ENCODE measurements at places on chromosomes 4 and X.

DNA sequence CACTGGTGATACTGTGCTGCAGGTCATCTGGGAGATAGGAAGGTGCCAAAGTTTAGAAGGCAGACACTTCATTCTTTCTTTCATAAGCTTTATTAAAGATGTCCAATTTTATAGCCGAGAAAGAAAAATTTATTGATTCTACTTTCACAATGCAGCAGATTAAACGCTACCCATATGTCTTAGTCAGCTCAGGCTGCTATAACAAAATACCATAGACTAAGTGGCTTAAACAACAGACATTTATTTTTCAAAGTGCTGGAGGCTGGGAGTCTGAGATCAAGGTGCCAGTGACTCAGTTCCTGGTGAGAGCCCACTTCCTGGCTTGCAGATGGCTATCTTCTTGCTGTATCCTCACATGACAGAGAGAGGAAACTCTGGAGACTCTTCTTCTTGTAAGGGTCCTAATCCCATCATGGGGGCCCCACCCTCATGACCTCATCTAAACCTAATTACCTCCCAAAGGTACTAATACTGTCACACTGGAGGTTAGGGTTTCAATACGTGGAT lies 33.4 kb upstream of the KLHL34 start:
- ATAC-seq = no peak

- ATAC-seq = no peak
These were observed 5.4 kb downstream of the OCIAD2 start for GRCh38 chr4:48901196-48901595.

GRCh38 chrX:30649859-30650258 lies 3.4 kb upstream of the GK start:
- peak; percentile 68 for ATAC-seq

GRCh38 chrX:110114260-110114776 lies 111.4 kb downstream of the TMEM164 start:
- no peak for ATAC-seq

- ATAC-seq = no peak
These were observed 21.1 kb upstream of the HSFX4 start for GRCh38 chrX:149908308-149908707.

DNA sequence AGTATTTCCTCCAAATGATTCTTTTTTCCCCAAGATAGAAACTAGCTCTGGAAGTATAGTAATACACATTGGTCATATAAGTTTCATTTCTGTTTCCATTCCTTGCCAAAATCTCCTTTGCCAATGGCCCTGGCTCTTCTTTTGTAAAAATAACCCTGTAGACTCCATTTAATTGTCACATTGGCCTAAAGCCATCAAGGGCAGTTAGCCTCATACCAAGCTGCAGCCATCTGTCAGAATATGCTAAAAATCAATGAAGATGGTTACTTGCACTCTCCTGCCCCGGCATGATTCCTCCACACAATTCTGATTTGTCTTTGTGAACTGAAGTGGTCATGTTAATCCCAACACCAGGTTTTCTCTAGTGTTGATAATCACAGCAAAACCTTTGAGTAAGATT lies 380.5 kb downstream of the SH2D1A start:
- ATAC-seq = no peak

- ATAC-seq = no peak
These were observed 80.7 kb downstream of the FHIP1A start for GRCh38 chr4:151489462-151490203.

DNA sequence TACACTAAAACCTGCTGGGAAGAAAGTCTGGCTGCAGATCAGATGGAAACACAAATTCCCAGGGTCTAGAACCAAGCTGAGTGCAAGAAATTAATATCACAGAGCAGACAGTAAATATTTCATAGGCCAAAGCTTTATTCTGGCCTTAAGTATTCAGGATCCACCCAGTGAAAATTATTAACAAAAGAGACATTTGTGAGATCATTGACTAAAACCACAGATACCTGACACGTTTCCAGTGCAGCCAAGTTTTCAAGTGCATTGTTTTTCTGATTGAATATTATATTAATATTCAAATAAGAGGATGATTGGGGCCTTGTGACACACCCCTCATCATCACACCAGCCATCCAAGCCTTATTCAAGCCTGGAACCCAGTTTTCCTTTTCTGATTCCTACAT lies 10.3 kb downstream of the ELOVL6 start:
- ATAC-seq = no peak

- peak; percentile 57 for ATAC-seq
These were observed at the start of gene TSPAN5 for GRCh38 chr4:98658287-98659105. Gene TSPAN5, minus strand, starts transcription at chr4:98658611.

- peak; percentile 34 for ATAC-seq
These were observed 675 bp downstream of the PRIMPOL start for GRCh38 chr4:184649971-184650855.

DNA sequence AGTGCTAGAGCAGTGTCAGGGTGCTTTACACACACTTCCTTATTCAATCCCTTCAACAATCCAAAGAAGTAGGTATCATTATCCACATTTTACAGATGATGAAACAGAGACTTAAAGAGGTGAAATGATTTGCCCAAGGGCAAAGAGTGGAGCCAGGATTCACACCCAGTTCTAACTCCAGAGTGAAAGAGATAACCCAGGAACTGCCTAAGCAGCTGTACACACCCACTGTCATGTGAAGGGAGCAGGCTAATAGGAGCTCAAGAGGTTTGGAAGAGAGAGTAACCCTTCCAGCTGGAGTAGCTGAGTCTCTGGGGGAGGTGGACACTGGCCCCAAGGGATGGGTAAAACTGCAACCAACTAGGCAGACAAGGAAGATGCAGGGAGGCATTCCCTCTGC lies 92.5 kb downstream of the FBXL5 start:
- ATAC-seq = no peak

DNA sequence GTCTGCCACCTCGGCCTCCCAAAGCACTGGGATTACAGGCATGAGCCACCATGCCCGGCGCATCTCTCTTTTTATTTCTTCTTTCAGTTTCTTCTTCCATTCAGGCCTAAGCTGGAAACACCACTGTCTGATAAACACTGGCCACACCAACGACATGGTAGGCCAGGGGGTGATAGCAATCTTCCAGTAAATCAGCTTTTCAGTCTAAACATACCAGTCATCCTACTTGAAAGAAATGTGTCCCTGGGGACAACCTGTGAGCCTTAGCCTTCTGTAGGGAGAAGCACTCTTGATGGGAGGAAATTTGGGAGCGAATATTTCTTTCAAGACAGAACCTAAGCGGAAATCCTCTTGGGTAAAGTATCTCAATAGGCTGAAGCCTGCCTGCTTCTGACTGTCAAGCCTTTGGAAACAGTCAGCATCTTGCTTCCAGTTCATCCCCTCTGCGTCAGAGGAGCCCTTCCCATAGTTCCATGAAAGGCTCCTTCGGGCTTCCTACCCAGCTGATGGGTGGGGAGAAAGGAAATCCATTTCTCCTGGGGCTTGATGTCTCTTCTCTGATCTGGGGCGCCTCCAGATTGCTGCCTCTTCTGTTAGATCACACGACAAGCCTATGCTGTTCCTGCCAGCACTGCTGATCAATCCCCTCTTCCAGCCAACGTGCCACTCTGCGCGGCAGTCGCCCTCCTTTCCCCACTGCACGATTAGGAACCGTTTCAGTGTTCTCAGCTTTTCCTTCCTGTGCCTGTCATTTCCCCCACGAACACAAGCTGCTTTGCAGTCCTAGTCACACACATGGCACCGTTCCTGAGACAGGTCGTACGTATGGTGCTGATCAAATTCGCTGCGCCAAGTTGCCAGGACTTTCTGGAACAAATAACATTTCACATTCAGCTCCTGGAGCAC lies 49.5 kb upstream of the CBR4 start:
- no peak for ATAC-seq

DNA sequence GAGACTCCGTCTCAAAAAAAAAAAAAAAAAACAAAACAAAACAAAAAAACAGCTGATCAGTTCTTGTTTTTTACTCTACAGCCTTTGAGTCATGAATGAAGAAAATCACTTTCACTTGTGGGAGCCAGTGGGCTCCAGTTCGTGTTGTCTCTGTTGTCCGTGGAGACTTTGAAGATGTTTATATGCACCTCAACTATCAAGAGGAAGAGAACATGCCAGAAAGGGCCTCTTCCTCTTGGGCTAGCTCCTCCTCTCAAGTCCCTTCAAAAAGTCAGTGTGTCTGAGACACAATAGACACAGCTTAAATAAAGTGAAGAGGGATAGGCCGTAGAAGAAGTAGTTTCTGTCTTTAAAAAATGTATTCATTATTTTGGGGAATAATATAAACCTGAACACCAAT lies 182.7 kb downstream of the KDR start:
- ATAC-seq = peak; percentile 78

GRCh38 chr4:4269856-4270255 lies 20.1 kb downstream of the LYAR start:
- ATAC-seq = peak; percentile 80

- ATAC-seq = no peak
These were observed 343.0 kb downstream of the OPHN1 start for GRCh38 chrX:68090266-68090665.

DNA sequence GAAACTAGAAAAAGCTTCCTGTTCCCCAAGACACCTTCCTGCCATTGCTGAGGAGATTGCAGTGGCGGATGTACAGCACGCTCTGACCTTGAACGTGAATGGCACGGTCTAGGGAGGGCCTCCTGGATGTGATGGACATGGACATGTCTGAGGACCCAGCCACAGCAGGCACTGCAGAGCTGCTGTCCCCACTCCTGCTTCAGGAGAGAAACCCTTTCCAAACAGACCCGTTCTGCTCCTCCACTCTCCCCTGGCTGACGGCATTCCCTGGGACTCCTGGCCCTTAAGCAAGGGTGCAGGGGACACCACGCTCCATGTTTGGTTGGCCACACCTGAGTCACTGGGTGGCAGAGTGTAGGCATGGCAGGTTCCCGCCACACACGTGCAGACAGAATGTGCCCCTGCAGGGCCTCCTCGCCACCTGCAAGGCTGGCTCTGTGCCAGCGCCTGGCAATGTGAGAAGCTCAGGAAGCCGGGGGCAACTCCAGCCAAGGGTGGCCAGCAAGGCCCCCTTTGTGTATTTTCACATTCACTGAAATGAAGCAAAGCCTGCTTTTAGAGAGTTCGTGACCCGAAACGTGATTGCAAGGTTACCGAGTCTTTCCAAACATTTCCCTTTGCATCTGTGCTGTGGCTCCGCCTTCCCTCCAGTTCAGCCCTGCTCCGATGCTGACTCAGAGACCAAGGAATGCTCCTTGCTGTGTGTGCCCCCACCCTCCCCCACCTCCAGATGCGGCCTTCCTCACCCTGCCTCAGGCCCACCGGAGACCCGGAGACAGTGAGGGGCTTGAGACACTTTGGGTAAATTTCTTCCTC lies 46.1 kb downstream of the HTRA3 start:
- no peak for ATAC-seq

GRCh38 chr4:147019091-147019490 lies 73.4 kb upstream of the TTC29 start:
- ATAC-seq = peak; percentile 49

GRCh38 chrX:97026406-97026805 lies 142.7 kb downstream of the RPA4 start:
- ATAC-seq = no peak

- ATAC-seq = no peak
These were observed 93.2 kb upstream of the AP1S2 start for GRCh38 chrX:15947648-15948317.

- ATAC-seq = peak; percentile 98
These were observed 88.7 kb downstream of the HNRNPD start for GRCh38 chr4:82284858-82285805.

GRCh38 chrX:120350450-120351138 lies 11.3 kb upstream of the ATP1B4 start:
- ATAC-seq = no peak

DNA sequence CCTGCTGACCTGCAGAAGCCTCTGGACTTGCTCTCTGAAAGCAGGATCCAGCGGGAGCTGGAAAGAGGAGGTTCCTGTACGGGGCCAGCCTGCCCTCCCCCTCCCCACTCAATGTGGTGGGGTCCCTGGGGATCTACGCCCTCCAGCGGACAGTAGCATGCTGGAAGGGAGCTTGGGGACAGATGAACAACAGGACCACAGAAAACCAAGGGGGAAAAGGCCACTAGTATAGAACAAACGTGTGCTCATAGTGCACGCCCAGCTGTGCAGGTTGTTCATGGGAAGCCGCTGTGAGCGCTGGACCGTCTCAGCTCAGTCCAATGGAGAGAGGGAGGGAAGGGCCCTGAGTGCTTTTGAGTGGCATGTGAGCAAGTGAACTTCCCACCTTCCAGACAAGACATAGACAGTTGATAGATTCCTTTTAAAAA lies 15.8 kb downstream of the HMX1 start:
- ATAC-seq = no peak

GRCh38 chrX:40065296-40066046 lies 32.3 kb downstream of the BCOR start:
- peak; percentile 91 for ATAC-seq

GRCh38 chrX:6446582-6446981 lies 88.3 kb downstream of the VCX3A start:
- ATAC-seq = no peak

DNA sequence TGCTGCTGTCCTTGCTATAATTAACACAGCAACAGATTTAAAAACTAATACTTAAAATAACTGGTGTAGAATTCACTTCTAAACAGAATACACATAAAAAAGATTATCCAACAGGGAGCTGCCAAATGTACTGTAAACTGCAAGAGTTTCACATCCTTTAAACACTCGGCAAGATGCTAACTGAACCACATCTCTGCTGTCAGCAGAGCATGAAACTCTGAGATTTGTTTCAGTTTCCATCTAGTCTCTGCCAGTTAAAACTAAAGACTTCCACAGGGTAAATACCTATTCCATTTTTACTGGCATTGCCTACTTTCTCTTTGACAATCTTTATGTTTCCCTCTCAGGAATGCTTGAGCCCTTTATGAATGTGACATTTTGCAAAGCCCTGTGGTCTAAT lies 127.7 kb downstream of the SLC7A11 start:
- no peak for ATAC-seq

DNA sequence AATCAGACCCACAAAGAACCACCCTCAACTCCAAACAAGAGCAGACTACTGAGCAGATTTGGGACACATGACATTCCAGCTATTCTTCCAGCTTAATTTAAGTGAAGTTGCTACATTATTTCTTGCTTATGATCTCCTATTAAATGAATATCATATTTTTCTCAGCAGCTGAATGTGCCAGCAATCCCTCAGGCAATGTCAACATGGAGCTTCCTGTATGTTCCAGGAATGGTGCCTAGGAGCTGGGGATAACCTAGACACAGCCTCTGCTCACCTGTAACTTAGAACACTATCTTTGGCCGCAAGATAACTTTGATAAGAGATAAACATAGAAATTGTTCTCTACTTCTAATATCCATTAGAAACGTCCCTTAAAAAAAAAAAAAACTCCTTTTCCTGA lies 274.4 kb upstream of the RASGEF1B start:
- no peak for ATAC-seq

DNA sequence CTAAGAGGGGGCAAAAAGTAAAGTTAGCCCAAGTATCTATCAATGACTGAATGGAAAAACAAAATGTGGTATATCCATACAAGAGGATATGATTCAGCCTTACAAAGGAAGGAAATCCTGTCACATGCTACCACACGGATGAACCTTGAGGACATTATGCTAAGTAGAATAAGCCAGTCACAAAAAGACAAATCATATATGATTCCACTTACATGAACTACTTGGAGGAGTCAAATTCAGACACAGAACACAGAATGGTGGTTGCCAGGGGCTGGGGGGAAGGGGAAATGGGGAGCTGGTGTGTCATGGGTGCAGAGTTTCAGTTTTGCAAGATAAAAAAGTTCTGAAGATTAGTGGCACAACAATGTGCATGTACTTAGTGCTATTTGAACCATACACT lies 101.8 kb downstream of the SH3KBP1 start:
- peak; percentile 98 for ATAC-seq

All from activated T-helper 17 cell treated with anti-CD3 and anti-CD28 coated beads, Interleukin-2, amount 50 U/mL, for 72 hours (primary cell).